Neural crest cell (in vitro differentiated cells): ENCODE measurements at places on chromosomes 11 and 22. TPM values are rescaled to one million over a fixed set of nuclear protein-coding genes. Genes with fewer than 3 reads are reported as not detected.

DNA sequence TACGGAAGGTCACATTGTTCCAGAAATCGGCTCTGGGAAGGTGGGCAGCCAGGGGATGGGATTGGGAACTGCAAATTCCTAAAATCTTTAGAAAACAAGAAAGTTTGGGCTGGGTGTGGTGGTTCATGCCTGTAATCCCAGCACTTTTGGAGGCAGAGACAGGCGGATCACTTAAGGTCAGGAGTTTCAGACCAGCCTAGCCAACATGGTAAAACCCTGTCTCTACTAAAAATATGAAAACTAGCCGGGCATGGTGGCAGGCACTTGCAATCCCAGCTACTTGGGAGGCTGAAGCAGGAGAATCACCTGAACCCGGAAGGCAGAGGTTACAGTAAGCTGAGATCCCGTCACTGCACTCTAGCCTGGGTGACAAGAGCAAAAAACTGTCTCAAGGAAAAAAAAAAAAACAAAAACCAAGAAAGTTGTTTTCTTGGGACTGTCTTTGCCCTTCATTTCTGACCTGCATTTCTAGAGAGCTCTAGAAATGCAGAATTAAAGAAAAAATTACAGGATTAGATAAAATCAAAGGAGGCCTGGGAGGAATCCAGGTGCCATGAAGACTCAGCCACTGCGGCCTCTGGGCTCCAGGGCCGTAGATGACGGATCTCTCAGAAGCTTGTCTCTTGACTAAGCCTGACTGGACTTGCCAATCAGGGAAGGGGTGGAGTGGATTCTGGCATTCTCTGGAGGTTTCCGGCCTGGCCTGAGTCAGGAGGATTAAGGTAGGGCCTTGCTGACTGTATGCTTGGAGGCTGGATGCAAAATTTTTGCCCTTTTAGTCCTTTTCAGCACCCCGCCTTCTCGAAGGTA lies 5.3 kb upstream of the MALAT1 start:
- no peak for DNase-seq

DNA sequence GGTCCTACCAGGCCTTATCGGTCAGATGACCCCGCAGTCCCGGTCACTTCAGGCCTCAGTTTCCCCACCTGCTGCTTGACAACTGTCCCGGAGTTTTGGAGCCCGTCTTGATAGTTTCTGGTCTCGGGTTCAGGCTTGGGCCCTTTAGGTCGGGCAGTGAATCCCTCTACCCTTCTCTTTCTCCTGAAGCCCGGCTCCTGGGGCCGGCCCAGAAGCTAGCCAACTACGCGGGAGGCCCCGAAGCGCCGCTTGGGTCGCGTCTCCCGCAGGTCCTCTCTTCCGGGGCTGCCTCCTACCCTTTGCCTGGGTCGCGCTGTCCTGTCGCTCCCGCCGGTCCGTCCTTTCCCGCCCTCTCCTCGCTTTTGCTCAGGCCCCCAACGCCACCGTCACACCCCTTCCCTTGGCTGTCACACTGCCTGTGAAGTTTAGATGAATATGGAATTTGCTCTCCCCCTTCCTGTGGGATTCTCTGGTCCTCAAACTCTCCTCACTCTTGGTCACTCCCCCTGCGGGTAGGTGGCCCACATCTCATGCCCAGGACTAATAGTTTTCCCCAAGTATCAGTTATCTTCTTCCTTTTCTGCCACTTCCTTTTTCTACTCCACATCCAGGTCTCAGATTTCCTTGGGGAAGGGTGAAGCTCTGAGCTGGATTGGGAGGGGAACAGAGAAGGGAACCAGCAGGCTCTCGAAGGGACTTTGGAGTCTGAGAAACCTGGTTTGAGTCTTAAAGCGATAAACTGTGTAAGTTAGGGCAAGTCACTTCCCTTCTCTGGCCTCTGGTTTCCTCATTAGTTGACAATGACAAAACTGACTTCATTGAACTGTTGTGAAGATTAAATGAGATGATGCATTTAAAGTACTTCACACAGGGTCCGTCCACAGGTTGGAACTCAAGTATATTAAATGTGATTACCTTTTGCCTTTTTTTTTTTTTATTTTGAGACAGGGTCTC lies 790 bp downstream of the RAB1B start:
- DNase-seq: no peak

GRCh38 chr22:21921184-21921721 lies 31.4 kb downstream of the PPM1F start:
- DNase-seq: no peak

NCR3LG1 gene
- 18.8 and 20.9 TPM in 2 replicates for total RNA-seq
